HAP-1 (cell line): ENCODE measurements at places on chromosomes 3 and 15.

DNA sequence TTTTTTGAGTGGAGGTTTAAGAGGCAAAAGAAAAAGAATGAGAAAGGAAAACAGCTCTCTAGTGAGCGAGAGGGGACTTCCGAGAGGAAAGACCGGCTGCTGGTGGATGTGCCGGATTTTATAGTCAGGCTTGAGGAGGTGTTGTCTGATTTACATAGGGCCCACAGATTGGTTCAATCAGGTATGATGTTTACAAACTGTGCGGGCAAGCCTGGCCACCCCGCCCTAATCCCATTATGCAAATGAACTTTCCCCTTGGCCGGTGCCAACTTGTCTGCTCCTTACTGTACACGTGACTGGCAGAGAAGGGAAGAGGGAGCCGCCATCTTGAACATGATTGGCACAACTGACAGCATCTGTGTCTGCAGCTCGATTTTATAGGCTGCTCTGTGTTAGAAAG lies 44.7 kb downstream of the FAM43A start:
- peak; percentile 71 for DNase-seq

DNA sequence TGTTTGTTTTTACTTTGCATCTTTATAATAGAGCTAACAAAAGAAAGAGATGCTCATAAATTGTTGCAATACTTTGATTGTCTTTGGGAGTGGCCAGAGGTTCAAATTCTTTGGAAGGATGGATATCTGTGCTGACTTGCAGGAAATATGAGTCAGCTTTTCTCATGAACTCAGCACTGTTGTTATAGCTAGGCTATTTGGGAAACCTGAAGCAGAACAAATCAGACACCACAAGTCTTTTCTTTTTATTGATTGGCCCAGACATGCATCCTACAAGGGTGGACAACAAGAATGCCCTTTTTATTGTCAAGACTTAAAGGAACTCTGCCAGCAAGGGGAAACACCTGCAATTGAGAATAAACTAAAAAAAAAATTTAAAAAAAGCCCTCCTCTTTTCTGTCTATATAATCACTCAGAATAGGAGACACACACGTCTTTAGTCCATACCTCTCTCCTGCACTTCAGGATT lies 4.6 kb upstream of the DENND4A start:
- DNase-seq, result no peak

DNA sequence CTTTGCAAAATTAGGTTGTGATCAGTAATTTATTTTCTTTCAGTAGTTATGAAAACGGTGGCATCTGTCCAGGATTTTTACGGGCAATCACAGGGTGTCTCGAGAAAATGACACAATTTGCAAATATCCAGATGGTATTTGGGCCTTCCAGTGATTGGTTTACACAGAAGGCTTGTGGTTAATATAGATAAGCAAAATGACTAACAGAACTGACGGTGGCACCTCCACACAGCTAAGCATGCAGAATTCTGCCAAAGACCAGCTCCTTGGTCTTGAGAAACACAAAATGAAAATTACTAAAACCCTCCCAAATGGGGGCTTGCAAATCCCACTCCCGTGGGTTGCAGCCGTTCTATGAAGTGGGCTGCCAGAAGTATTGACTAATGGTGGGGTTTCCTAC lies 5.5 kb downstream of the ARHGEF3 start:
- DNase-seq, result no peak

GRCh38 chr3:43076857-43077256 lies 29.0 kb downstream of the POMGNT2 start:
- DNase-seq, result no peak

GRCh38 chr3:191137708-191138107 lies 61.3 kb upstream of the OSTN start:
- DNase-seq, result no peak

- peak; percentile 81 for DNase-seq
Observed at GRCh38 chr15:57138349-57138788, 219.9 kb downstream of the TCF12 start.

- no peak for DNase-seq
Observed at GRCh38 chr15:31259562-31260252, 66.9 kb upstream of the KLF13 start.

GRCh38 chr3:58591517-58592510 lies 14.6 kb upstream of the FAM107A start:
- DNase-seq, result no peak
